ENCODE measurements at places on chromosomes 13 and 19.

GRCh38 chr13:113460599-113460998, 7.3 kb upstream of the ADPRHL1 start:
- H3K4me1 ChIP-seq, result no peaks in the 10 kb centered on the region
- no peak for DNase-seq
- H3K4me3 ChIP-seq, result no peak overlapping the region
- no peak overlapping the region for H3K27ac ChIP-seq

GRCh38 chr13:108220041-108220440, 1.8 kb downstream of the ABHD13 start:
- H3K4me3 ChIP-seq, result no peak overlapping the region
- no peaks in the 10 kb centered on the region for H3K36me3 ChIP-seq
- peak overlapping the region; percentile 74 for H3K27ac ChIP-seq
- no peak for DNase-seq

- no peaks in the 10 kb centered on the region for H3K4me1 ChIP-seq
- no peaks in the 10 kb centered on the region for H3K36me3 ChIP-seq
Measured at GRCh38 chr13:72648513-72649065, 78.8 kb downstream of the MZT1 start.

GRCh38 chr13:87234981-87235380, 436.2 kb upstream of the SLITRK5 start:
- no peak overlapping the region for H3K27ac ChIP-seq
- H3K4me1 ChIP-seq, result no peaks in the 10 kb centered on the region
- H3K36me3 ChIP-seq, result no peaks in the 10 kb centered on the region
- no peak for DNase-seq

- H3K27me3 ChIP-seq, result peaks cover 3% of the 10 kb centered on the region
- no peak for DNase-seq
- H3K27ac ChIP-seq, result no peak overlapping the region
- no peaks in the 10 kb centered on the region for H3K36me3 ChIP-seq
- H3K4me1 ChIP-seq, result no peaks in the 10 kb centered on the region
Measured at GRCh38 chr19:480016-480855, 16.1 kb upstream of the MADCAM1 start.

- H3K4me3 ChIP-seq, result no peak overlapping the region
- H3K27ac ChIP-seq, result no peak overlapping the region
- H3K4me1 ChIP-seq, result no peaks in the 10 kb centered on the region
- DNase-seq, result no peak
Measured at GRCh38 chr13:88601949-88602348, 930.8 kb downstream of the SLITRK5 start.

DNA sequence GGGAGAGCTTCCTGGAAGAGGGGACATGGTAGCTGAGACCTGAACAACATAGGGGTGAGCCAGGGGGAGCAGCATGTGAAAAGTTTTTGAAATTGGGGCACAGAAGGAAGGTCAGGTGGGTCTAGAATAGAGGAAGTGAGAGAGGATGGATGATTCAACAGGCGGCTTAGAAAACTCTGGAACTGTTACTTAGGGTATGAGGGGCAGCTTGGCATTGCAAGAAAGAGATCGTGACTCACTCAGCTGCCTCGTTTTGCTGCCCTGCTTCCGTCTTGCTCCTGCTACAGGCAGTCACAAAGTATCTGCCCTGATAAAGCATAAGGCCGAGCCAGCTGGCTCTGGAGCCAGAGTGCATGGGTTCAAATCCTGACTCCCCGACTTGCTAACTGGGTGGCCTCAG, 1.3 kb upstream of the CEACAM20 start:
- no peak overlapping the region for H3K27ac ChIP-seq
- H3K27me3 ChIP-seq, result no peaks in the 10 kb centered on the region
- no peaks in the 10 kb centered on the region for H3K4me1 ChIP-seq

- no peaks in the 10 kb centered on the region for H3K36me3 ChIP-seq
- no peak for DNase-seq
- H3K4me1 ChIP-seq, result no peaks in the 10 kb centered on the region
- no peaks in the 10 kb centered on the region for H3K27me3 ChIP-seq
Measured at GRCh38 chr13:66805657-66806056, 424.5 kb downstream of the PCDH9 start.

DNA sequence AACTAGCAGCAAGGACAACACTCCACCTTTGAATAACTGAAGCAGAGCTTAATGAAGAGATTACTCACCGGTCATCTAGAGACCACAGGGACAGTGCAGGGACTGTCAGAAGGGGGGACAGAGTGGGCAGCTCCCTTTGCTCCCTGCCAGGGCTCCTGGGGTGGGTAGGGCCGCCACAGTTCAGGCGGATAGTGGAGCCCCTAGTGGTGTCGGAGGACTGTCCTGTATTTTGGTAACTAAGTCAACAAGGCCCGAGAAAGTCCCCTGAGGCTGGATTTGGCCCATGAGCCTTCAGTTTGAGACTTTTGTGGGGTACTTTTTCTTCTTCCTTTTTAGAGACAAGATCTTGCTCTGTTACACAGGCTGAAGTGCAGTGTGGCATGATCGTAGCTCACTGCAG, 44.6 kb downstream of the GJA3 start:
- DNase-seq, result no peak
- no peaks in the 10 kb centered on the region for H3K27me3 ChIP-seq
- no peak overlapping the region for H3K27ac ChIP-seq
- no peaks in the 10 kb centered on the region for H3K36me3 ChIP-seq

- H3K4me3 ChIP-seq, result no peak overlapping the region
- no peak overlapping the region for H3K27ac ChIP-seq
- H3K27me3 ChIP-seq, result no peaks in the 10 kb centered on the region
- no peaks in the 10 kb centered on the region for H3K4me1 ChIP-seq
- no peak for DNase-seq
- H3K36me3 ChIP-seq, result no peaks in the 10 kb centered on the region
Measured at GRCh38 chr13:28753208-28753892, 34.6 kb upstream of the SLC46A3 start.

DNA sequence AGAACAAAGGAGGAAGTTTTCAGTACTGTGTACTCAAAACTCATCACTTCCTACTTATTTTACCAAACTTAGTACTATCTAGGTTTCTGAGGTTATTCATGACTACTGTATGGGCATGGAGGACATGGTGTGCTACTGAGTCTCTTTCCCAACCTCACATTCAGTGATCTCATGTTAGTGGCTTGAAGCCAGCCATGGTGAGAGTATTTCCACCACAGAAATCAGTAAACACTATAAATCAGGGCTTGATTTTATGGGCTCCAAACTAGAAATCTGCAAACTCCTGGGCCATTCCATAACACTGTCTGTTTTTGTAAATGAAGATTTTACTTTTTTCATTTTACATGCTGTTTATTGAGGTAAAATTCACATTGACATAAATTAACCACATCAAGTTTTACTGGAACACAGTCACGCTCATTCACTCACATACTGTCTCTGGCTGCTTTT, 19.7 kb downstream of the MED26 start:
- no peak for DNase-seq
- H3K36me3 ChIP-seq, result peaks cover 5% of the 10 kb centered on the region
- H3K4me3 ChIP-seq, result no peak overlapping the region
- peaks cover 2% of the 10 kb centered on the region for H3K4me1 ChIP-seq

- no peak for DNase-seq
- H3K27me3 ChIP-seq, result no peaks in the 10 kb centered on the region
- no peak overlapping the region for H3K27ac ChIP-seq
- no peak overlapping the region for H3K4me3 ChIP-seq
- H3K36me3 ChIP-seq, result no peaks in the 10 kb centered on the region
Measured at GRCh38 chr13:100130092-100130491, 41.2 kb downstream of the PCCA start.
